Aorta (tissue), 5 donors: ENCODE measurements at places on chromosomes 3 and 15. TPM values are rescaled to one million over a fixed set of nuclear protein-coding genes. Genes with fewer than 3 reads are reported as not detected.
A peak's percentile ranks its signal among the peaks of the same experiment; 100 is the strongest.

Gene CHRM5
- total RNA-seq, result not detected

- no peaks in the 10 kb centered on the region for H3K4me1 ChIP-seq
- no peak for DNase-seq
- H3K36me3 ChIP-seq, result no peaks in the 10 kb centered on the region
- H3K27ac ChIP-seq, result no peak overlapping the region
Observed at GRCh38 chr3:113185194-113185835, 26.0 kb upstream of the BOC start.

DNA sequence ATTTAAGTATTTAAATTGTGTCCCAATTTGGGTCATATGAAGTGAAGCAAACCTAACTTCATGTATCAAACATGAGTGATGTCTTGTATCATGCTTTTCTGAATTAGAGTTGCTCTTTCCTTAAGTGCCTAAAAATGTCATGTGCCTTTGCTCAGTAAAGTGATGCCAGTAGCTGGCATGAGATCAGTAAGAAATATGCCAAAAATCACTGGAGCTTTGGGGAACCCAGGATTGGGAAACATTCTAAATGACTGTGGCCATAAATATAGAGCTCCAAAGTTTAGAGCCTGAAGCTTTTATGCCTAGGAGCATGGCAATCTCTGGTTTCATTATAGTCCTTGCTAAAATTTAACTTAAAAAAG, 33.8 kb downstream of the RBMS3 start:
- H3K4me1 ChIP-seq, result peaks cover 9% of the 10 kb centered on the region
- no peaks in the 10 kb centered on the region for H3K36me3 ChIP-seq
- H3K27me3 ChIP-seq, result no peaks in the 10 kb centered on the region
- no peak for DNase-seq
- H3K4me3 ChIP-seq, result no peak overlapping the region

Gene RBMS3
- 157 TPM for total RNA-seq

GRCh38 chr15:58770519-58770856, 614 bp upstream of the MINDY2 start:
- no peaks in the 10 kb centered on the region for H3K36me3 ChIP-seq
- H3K27me3 ChIP-seq, result no peaks in the 10 kb centered on the region
- peak overlapping the region; percentile 41 for H3K4me3 ChIP-seq
- H3K4me1 ChIP-seq, result no peaks in the 10 kb centered on the region
- no peak for DNase-seq

DNA sequence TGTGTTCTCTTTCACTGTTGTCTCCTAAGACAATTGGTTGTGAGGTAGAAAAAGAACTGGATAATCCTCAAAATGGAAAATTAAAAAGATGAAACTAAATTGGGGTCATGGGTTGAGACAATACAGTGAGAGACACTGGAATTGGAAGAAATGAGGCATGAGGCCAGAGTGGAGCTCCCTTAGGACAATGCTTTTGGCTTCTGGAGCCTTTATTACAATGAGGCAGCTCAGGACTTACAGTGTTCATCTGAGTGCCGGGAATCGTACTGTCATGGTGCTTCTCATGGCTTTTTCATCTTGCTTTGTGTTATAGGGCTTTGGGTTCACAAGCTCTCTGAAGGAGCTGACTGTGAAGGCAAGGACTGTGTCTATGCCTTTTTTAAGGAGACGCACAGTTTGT, 293.5 kb downstream of the SOX2 start:
- DNase-seq, result no peak
- H3K27me3 ChIP-seq, result no peaks in the 10 kb centered on the region
- no peak overlapping the region for H3K27ac ChIP-seq
- H3K4me1 ChIP-seq, result no peaks in the 10 kb centered on the region

- no peaks in the 10 kb centered on the region for H3K4me1 ChIP-seq
- no peaks in the 10 kb centered on the region for H3K27me3 ChIP-seq
- no peaks in the 10 kb centered on the region for H3K36me3 ChIP-seq
- H3K4me3 ChIP-seq, result no peak overlapping the region
- no peak overlapping the region for H3K27ac ChIP-seq
Observed at GRCh38 chr3:9183811-9184460, 65.5 kb downstream of the SRGAP3 start.

DNA sequence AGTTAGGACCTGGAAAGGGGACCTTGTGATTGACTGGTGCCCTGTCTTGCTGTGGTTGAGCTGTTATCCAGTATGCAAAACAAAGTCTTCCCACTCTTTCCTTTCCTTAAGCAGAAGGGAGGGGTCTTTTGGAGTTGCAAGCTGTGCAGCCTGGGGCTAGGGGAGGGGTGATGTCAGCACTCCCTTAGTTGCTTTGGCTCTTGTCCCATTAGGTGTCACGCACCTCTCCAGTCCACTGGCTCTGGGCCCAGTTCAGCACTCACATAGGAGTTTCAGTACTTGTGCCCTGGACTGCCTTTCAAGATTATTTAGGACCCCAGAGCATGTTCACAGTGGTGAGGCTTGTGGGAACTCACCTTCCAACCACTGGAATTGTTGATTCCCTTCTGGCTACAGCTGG, 238.5 kb downstream of the DOCK3 start:
- no peaks in the 10 kb centered on the region for H3K36me3 ChIP-seq
- DNase-seq, result no peak
- H3K27me3 ChIP-seq, result no peaks in the 10 kb centered on the region
- no peak overlapping the region for H3K4me3 ChIP-seq
- no peaks in the 10 kb centered on the region for H3K4me1 ChIP-seq
- H3K27ac ChIP-seq, result no peak overlapping the region

DNA sequence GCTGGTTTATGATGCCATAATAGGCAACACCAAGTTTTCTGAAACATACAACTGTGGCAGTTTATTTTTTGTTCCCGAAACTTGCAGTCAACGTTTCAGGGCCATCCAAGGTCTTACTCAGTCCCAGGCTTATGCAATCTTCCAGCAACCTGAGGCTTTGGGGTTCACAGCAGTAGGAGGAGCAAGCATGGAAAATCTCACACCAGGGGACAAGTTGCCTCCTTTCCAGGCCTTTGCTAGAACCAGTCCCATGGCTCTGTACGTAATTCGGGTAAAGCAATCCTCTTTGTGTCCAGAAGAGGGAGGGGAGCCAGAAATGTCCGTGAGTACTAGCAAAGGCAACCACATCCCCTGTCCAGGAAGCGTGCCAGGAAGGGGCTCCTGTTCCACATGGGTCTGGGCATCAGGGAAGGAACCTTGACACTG, 4.7 kb upstream of the FAM240A start:
- no peaks in the 10 kb centered on the region for H3K36me3 ChIP-seq
- H3K4me1 ChIP-seq, result no peaks in the 10 kb centered on the region
- H3K27me3 ChIP-seq, result no peaks in the 10 kb centered on the region
- no peak overlapping the region for H3K27ac ChIP-seq
- DNase-seq, result no peak

DNA sequence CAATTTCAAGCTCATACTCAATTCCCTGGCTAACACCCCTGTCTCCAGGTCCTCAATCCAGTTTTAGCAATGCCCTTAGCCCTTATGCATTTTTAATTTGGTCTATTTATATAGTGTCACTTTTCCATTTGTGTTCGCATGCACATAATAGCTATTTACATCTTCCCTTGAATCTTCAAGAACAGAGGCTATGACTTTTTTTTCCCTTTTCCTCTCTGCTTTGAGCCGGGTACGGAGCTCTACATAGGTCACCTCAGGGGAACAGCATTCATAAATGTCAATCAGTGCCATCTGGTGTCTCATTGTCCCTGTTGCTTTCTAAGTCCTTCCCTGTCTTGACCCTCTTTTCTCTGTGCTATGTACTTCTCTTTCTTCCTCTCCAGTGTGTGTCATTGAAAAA, 26.5 kb upstream of the ACTC1 start:
- no peak overlapping the region for H3K4me3 ChIP-seq
- no peak overlapping the region for H3K27ac ChIP-seq
- no peaks in the 10 kb centered on the region for H3K27me3 ChIP-seq
- no peaks in the 10 kb centered on the region for H3K36me3 ChIP-seq
- no peaks in the 10 kb centered on the region for H3K4me1 ChIP-seq
- DNase-seq, result no peak
